Esophagus mucosa (tissue), 1 donor: ENCODE measurements at places on chromosomes 7 and 10. TPM values are rescaled to one million over a fixed set of nuclear protein-coding genes. Genes with fewer than 3 reads are reported as not detected.

DNA sequence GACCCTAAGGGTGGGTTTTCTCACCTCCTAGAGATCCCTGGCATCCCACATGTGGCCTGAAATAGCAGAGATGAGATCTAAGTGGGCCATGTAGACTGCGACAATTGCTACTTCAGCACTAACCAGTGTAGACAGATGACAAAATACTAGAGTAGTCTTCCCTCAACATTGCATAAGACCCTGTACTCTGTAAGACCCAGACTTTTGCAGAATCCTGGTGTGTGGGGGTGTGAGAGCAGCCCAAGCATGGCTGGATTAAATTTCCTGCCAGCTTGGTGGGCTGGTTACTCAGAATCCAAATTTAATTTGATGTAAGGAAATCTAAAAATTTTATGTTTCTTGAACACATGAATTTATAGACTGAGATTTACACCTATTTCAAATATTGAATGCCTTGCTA lies 88.3 kb downstream of the ZNF365 start:
- no peak for ATAC-seq

DNA sequence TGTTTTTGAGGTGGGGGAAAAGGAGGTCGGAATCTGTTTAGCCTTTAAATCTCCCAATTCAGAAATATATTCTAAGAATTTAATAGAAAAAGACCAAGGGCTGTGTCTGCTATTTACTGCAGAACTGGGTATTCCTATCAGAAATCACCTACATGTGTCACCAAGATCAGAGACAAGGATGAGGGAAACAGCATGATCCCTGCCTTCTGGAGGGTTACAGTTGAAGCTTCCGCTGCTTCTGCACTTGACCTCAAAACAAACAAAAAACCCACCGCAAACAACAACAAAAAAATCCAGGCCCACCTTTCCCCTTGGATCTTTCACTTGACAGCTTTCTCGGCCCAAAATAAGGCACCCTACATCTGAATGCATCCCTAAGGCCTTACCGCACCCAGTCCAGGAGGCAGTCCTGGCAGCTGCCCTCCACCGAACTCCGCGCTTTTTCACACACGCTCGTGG lies 750 bp upstream of the CDK14 start:
- ATAC-seq, result no peak

DNA sequence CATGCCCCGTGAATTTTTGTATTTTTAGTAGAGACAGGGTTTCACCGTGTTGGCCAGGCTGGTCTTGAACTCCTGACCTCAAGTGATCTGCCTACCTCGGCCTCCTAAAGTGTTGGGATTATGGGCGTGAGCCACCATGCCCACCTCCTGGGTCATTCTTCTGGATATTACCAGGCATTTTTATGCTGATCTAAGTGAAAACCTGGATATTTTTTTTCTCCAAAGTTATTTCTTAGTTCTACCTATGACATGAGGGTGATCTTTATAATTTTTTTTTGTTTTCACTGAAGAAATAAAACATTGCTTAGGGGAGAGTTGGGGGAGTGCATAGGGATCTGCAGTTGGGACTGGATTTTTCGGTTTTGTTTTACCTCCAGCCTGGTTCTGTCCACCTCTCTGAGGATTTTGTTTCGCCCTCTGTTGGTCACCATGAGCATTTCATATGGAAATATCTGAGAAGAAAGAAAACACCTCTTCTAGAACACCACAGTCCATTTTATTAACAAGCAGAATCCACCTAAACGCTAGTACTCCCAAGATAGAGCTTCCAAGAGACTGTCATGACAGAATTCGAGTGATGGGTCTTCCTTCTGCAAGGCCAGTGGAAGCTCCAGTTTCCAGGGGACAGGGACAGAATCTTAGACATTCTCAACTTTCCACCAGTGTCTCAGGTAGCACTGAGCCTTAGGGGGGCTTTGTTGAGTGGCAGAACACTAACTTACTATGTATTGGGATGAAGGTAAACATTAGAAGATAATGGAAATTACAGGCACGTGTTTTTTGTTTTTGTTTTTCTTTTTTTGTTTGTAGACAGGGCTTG lies 33.4 kb upstream of the AFAP1L2 start:
- no peak for ATAC-seq

DNA sequence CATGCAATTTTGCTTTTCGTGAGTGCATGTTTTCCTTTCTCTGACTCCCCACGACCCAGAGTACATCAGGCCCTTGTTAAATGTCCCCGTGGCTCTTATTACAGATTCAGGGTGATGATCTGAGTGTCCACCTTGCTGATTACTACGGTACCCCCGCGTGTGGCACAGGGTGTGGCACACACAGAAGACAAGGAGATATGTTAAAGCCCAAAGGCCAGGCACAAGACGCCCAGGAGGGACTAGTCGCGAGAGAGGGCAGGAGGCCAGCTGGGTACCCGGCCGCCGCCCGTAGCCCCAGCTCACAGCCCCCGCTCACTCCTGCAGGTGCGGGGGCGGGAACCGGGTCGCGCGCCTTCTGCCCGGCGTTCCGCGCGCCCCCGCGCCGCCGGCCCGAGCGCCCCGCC lies 281 bp upstream of the EXOC6 start:
- no peak for ATAC-seq

The DNAH11 gene
- 1.1 TPM for total RNA-seq

The DRGX gene
- total RNA-seq, result not detected
